ENCODE measurements at places on chromosomes 7 and 10.

GRCh38 chr7:43511029-43511428 lies 71.9 kb upstream of the STK17A start:
- no peak for DNase-seq

DNA sequence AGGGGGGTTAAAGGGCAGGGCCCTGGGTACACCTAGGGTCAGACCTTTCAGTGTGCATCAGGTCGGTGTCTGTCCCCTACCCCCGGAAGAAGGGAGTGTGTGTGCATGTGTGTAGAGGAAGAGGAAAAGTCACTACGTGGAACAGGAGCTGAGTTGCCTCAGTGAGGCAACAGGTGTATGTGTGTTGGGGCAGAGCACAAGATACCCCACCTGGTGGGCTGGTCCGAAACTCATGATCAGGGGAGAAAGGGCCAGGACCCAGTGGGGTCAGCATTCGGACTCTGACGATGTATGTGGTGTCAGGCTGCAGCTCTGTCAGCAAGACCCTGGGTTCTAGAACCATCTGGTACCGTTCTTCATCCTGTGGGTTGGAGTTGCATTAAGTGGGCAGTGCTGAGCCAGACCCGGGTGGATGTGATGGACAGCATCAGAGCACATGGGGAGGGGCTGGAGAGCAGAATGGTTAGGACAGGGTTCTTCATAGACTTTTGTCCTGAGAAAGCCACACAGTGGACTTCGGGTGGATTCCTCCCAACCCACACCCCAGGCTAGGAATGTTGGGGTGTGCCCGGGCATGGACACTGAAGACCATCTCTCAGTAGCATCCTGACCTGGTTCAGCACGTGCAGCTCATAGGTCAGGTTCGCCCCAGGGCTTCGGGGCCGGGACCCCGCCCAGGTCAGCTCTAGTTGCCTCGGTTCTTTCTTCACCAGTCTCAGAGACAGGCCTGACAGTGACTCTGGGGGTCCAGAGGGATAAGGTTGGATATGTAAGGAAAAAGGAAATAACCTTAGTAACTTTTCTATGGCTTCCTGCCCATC lies 10.7 kb downstream of the EPHA1 start:
- DNase-seq, result no peak

DNA sequence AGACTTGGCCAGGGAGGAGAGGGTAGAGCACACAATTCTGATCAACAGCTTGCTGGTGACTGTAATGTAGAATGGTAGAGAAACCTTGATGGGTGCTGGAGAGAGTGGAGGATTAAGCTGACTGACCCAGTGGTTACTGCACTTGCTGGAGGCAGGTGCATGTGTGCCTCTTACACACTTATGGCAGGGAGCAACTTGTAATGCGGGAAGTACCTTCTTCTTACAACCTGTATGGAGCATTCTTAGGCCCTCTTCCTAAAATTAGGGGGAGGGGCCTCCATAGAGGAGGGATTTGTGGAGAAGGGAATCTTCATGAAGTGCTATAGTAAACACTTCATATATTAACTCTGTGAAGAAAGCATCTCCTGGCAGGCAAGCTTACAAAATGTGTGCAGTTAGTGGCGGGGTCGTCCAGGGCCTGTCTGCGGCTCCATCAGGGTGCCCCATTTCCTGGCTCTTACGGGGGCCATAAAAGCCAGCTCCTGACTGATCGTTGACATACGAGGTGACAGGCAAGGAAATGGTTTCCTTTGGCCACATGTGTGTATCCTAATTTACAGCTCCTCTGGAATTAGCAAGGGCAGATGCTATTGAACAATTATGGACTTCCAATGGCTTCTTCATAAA lies 113.5 kb downstream of the RTKN2 start:
- no peak for DNase-seq

DNA sequence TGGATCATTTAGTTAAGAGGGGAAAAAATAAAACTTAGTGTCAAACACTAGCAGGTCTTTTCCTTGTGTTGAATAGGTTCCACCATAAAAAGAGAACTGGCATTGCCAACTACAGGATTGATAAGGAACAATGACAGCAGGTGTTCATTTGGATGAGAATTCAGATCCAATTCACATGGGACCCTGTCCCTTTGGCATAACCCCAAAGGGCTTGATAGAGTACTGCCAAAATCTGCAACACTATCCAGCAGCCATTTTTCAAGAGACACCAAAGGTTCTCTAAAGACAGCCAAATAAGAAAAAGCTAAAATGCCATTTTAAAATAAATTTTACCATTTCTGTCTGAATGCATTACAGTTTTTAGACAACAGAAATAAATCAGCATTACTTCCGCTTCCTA lies 422.3 kb downstream of the DGKB start:
- no peak for DNase-seq

- DNase-seq, result no peak
Observed at GRCh38 chr10:99869581-99870122, 87.2 kb downstream of the ABCC2 start.

GRCh38 chr7:112199035-112199655 lies 7.1 kb downstream of the DOCK4 start:
- DNase-seq, result no peak

- no peak for DNase-seq
Observed at GRCh38 chr10:72801263-72801868, 92.2 kb upstream of the OIT3 start.

DNA sequence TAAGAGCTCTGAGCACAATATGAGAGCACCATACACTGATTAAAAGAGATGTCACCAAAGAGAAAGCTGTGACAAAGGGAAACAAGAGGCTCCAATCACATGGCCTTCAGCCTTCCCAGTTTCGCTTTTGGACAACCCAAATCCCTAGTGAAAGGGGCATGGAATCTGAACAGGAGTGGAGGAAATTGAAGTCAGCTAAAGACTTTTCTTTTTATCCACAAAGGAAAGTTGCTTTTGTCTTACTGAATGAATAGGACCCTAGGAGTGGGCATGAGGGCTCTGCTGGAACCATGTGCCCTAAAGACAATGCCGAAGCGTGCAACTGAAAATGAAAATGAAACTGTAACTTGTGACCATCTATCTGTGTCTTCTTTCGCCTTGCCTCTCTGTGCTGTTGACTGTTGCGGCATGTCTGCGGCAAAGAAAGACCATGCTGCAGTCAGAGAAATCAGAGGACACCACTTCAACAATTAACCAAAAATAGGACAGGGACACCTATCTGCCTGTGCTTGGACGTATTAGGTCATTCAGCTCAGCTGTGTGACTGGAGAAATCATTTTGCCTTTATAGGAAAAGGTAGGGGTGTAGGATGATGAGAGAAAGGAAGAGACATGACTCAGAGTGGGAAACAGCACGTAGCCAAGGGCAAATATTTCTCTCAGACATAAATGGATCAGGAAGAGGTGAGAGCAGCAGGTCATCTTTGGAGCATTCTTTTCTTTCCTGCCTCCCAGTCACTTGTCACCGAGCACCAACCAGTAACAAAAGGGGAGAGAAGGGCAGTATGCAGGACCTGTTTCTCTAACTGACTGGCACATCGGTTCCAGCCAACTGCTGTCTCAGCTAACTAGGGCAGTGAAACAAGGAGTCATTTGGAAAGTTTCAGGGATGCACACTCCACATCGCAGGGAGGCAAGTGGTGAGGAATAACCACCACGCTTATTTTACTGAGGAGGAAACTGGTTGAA lies 12.3 kb downstream of the CAV2 start:
- no peak for DNase-seq

- no peak for DNase-seq
Observed at GRCh38 chr10:94214481-94214893, 148.3 kb downstream of the NOC3L start.

DNA sequence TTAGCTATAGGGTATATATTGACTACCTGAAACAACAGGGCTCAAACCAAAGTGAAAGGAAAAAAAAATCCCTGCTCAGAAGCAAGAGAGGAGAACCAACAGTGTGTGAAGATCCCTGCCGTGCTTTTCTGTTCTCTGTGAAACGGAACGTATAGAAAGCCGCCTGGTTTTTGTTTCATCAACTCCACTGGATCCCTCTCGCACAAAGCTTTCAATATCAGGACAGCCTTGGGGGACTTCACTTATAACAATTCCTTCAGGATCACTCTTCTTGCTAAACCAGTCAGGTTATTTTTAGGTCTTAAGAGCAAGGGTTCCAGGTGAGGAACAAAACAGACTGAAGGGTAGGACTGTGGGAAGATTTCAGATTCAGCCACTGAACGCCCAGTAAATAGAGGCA lies 151.1 kb upstream of the CACNA2D1 start:
- DNase-seq, result no peak

- no peak for DNase-seq
Observed at GRCh38 chr10:3512263-3512662, 272.7 kb downstream of the KLF6 start.

DNA sequence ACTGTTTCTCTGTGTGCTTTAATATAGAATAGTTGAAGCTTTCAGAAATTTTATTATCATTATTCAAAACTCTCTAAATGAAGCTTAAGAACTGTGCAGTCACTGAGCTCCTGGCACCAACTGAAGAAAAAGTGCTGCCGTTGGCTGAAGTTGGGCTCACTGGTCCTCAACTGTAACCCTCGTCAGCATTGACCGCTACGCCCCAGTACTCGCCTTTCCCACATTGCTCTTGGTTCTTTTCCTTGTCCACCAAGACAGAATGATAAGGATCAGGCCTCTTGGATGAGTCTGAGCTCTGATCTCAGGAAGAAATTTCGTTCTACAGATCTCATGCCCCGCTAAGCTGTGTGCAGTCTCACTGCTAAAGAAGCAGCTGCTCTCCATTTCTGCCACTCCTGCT lies 7.9 kb upstream of the TAF3 start:
- no peak for DNase-seq

DNA sequence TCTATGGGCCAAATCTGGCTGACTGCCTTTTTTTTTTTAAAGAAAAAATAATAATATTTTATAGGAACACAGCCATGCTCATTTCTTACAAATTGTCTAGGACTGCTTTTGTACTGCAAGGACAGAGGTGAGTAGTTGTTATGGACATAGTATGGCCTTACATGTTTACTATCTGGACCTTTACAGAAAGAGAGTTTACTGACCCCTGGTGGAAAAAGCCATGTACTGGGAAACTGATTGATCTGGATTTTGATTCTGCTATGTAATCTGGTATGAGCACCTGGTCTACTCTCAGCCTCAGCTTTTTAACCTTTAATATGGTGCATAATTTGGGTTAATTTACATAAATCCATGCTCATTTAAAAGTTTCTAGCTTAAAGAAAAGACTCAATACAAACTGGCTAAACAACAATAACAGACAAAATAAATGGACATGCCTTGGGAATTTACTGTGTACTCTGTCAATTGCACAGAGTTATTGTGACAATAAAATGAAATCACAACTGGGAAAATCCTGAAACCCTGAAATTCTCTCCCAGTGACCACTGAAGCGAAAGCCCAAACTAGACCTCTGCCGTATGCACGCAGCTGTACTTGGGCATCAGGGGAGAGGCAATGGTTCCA lies 260.7 kb downstream of the BMPER start:
- DNase-seq, result no peak

DNA sequence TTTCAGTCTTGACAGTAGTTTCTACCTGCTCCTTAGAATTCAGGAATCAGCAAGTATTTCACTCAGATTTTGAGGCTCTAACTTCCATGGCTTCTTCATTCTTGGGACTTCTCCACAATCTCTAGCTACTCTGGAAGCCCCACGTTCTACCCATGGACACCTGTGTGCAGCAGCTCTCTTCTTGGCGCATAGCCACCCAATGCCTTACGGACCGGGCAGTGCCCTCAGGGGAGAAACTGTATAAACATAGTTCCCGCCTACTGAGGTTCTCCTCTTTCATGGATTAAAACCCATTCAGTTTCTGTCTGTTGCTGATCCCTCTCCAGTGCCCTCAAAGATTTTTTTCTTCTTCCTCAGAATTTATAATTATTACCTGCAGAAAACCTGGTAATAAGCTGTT lies 177.1 kb downstream of the SORCS1 start:
- no peak for DNase-seq

DNA sequence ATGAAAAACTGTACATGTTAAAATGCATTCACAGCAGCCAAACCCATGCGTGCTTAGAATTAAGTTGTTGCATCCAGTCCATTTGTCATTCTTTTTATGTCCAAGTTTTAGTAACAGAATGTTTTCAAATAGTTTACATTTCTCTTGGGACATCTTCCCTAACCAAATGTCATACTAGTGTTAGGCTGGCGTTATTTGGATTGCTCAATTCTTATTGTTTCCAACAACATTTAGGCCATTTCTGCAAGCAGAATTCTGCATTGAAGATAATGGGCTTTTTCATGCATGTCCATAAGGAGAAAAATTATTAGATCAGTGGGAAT lies 203.0 kb downstream of the HIBADH start:
- DNase-seq, result no peak
